Hematopoietic multipotent progenitor cell treated with erythropoietin and hydrocortisone succinate and interleukin-3 and kit ligand, for 6 days (in vitro differentiated cells): ENCODE measurements at places on chromosomes 11 and 22.
A peak's percentile ranks its signal among the peaks of the same experiment; 100 is the strongest.

GRCh38 chr11:19756675-19757475, 44.2 kb downstream of the NAV2 start:
- peak; percentile 3 for DNase-seq

GRCh38 chr11:115222863-115223530, 281.2 kb downstream of the CADM1 start:
- no peak for DNase-seq

DNA sequence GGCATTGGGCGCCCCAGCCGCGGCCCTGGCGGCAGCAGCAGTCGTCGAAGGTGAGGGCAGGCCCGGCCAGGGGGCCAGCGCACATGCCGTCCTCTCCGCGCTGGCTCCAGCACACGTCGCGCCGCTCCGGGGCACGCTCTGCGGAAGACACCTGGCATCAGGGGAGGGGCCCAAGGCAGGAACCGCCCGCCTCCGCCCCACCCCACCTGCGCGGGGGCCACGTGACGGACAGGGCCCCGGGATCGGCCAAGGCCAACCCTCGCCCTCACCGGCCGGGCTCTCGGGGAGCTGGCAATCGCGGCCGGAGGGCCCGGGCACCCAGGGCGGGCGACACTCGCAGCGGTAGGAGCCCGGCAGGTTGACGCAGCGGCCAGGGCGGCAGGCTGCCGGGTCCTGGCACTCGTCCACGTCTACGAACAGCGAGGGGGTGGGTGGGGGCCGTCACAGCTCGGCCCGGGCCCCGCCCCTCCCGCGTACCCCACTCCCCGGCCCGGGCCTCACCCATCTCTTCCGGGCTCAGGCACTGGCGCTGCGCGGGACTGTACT, 14.9 kb downstream of the SCYL1 start:
- DNase-seq = peak; percentile 89

- DNase-seq = no peak
These were observed 159.3 kb downstream of the MIAT start for GRCh38 chr22:26816726-26817125.

- DNase-seq = no peak
These were observed 2.6 kb upstream of the MCHR1 start for GRCh38 chr22:40676644-40677043.

GRCh38 chr22:44031158-44031952, 7.3 kb downstream of the PARVB start:
- peak; percentile 52 for DNase-seq

GRCh38 chr22:46052801-46053562, 76.0 kb upstream of the WNT7B start:
- DNase-seq = peak; percentile 61

- DNase-seq = no peak
These were observed 35.0 kb downstream of the INTS4 start for GRCh38 chr11:77959434-77959833.

GRCh38 chr11:94417386-94417987, 16.3 kb upstream of the GPR83 start:
- DNase-seq = peak; percentile 59

GRCh38 chr11:32430568-32431381, 4.6 kb downstream of the WT1 start:
- DNase-seq = peak; percentile 53

- no peak for DNase-seq
These were observed 7.8 kb upstream of the DKK3 start for GRCh38 chr11:12016246-12016645.

- no peak for DNase-seq
These were observed 237.7 kb downstream of the BUD13 start for GRCh38 chr11:116535120-116535519.

GRCh38 chr11:100709233-100709957, 22.3 kb downstream of the ARHGAP42 start:
- DNase-seq = no peak

DNA sequence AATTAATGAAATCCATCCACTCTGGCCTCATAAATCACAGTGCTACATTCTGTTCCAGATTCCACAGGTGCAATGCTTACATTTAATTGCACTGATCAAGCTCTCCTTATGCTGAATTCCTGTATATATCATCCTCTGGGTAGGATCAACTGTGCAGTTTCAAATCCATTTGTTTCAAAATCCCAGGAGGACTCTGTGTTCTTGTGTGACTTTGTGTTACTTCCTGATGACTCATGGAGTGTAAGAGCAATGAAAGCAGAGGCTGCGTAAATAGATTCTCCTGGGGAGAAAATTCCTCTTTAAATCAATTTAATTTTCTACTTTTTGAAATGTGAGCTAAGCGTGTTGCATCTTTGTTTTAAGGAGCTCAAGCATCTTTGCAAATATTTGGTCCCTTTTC, 752.7 kb downstream of the METTL15 start:
- no peak for DNase-seq

DNA sequence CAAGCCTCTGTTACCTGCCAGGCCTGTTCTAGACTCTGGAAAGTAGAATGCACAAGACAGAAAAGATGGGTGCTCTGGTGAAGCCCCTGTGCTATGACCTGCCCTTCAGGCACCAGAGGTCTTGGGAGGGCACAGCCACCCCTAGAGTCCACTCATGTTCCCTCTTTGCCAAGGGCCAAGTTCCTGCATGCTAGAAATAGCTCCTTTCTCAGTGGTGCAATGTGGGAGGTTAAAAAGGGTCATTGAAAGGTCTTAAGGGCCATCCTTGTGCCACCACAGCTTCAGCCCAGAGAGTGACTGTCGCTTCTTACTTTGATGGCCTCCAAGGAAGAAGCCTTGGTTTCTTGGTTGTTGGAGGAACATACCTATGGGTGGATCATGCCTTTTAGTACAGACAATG, 84.6 kb upstream of the PARVA start:
- no peak for DNase-seq

- DNase-seq = no peak
These were observed 176.2 kb upstream of the FAT3 start for GRCh38 chr11:92048415-92048814.

DNA sequence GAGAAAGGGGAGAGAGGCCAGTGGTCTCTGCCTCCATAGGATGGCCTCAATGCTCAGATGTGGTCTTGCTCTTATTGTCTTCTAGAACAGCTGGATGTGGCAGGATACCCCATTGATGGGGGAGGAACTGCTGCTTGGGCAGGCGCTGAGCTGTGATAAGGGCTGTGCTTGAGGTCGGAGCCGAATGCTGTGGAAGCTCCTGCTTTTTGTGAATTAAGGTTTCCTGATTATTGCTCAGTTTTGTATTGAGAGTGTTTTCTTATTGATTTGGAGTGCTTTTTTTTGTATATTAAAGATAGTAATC, 57.2 kb downstream of the CABIN1 start:
- peak; percentile 45 for DNase-seq

GRCh38 chr22:31329453-31330215, 16.5 kb downstream of the PATZ1 start:
- DNase-seq = no peak
